ENCODE measurements at places on chromosomes 2 and 18.
A peak's percentile ranks its signal among the peaks of the same experiment; 100 is the strongest.

- no peak for DNase-seq
Observed at GRCh38 chr2:155266583-155266982, 568.1 kb downstream of the KCNJ3 start.

DNA sequence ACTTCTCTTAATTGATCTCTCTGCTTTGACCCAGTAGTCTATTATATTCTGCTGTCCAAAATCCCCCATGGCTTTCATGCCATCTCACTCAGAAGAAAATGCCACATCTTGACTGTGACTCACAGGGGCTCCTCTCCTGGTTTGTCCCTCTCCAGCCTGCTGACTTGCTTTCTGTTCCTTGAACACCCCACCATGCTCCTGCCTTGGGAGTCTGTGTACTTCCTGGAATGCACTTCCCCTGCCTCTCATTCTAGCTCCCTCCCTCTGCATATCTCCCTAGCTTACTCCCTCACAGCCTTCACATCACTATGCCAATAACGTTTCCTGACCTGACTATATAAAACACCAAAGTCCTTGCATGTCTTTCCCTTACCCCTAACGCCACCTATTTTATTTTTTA, 167.2 kb downstream of the TRIB2 start:
- DNase-seq, result no peak

GRCh38 chr18:13262839-13263691, 44.5 kb downstream of the LDLRAD4 start:
- no peak for DNase-seq

GRCh38 chr18:36214811-36215210, 27.5 kb downstream of the MOCOS start:
- DNase-seq, result no peak

GRCh38 chr18:64017870-64018269, 48.0 kb downstream of the SERPINB8 start:
- DNase-seq, result peak; percentile 36

DNA sequence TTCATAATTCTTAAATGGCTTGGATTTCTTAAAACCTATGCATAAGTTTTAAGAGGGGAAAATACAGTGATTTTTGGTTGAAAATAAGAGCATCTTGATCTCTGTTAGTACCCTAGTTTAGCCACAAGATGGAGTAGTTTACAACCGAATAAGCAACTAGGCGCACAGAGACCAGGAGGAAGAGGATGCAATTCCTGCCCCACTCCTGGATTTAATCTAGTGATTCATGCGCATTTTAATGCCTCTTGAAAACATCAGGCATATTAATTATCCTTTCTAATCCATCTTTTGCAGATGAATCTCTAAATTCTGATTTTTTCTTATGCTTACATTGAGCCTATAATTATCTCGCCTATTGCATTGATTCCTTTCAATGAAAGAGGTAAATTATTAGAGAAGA, 76.7 kb downstream of the MRPS9 start:
- peak; percentile 38 for DNase-seq

DNA sequence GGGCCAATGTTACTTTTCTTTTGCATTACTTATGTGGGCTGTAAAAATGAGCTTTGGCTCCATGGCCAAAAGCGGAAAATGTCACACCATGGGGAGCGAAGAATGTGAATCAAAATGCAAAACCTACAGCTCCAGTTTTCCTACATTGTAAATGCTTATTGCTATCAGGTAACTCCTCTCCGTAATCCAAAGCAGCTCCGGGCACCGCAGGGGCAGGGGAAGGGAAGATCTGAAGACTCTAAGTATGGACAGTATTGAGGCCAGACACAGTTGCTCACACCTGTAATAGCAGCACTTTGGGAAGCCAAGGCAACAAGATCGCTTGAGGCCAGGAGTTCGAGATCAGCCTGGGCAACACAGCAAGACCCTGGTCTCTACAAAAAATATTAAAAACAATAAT, 7.1 kb upstream of the AGFG1 start:
- DNase-seq, result no peak

GRCh38 chr18:50405582-50406271, 30.9 kb downstream of the SKA1 start:
- no peak for DNase-seq

DNA sequence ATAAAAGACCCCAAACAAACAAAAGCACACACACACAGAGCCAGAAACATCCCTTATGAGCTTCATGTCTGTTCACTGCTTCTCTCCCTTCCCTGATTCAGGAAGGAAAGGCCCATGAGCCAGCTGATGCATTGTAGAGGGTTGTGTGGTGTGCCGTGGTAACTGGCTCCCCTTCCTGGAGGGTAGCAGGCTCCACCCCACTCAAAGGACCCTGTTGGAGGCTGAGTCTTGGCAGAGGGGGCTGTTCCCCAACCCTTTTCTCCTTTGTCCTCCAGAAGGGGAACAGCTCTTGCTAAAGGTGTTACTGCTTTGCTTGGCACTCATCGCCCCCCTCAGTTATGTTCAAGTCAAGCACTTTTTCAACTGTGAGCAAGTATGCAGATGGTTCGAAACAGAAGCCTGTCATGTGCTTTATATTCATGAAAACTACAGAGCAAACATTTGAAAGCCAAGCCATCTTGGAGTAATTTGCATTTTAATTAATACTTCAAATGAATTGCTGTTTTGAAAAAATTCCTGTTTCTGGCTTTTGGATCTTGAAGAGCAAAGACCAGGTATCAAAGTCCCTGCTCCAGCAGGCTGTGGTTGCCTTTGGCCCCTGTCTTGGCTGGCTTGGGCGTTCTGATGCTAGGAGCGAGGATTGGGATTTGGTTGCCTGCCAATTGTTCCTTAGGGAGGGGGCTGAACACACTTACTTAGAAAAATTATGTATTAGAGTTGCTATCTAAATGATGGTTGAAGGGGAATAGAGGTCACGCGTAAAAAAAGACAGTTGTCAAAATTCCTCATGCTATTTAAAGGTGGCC, 267.8 kb downstream of the TSN start:
- DNase-seq, result peak; percentile 38

- DNase-seq, result no peak
Observed at GRCh38 chr2:238031751-238032150, 29.1 kb upstream of the SCLY start.

DNA sequence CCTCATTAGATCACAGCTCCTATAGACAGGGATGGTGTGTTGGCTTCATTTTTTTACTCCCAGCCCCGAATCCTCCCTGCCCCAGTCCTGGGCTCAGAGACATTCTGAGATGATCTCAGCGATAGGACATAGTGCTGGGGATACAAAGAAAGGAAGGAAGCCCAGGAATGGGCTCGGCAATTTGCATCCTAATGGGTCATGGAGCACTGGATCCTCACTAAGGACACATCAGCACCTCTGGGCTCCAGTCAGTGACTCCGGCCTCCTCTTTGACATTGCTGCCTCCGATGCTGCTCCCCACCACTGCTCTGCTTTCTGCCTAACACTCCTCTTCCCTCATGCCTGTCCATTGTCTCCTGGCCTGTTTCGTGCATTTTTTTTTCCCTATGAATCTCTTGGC, 489.1 kb downstream of the STK39 start:
- DNase-seq, result no peak

GRCh38 chr18:56615738-56616520, 22.5 kb downstream of the TXNL1 start:
- no peak for DNase-seq

- no peak for DNase-seq
Observed at GRCh38 chr2:146537477-146537876, 1307.4 kb upstream of the ACVR2A start.

- no peak for DNase-seq
Observed at GRCh38 chr2:118232796-118233195, 144.5 kb downstream of the INSIG2 start.

- no peak for DNase-seq
Observed at GRCh38 chr2:238494573-238494961, 67.8 kb downstream of the ASB1 start.

- DNase-seq, result no peak
Observed at GRCh38 chr2:193868833-193869232, 1674.1 kb upstream of the TMEFF2 start.

GRCh38 chr2:17095340-17095739, 422.9 kb downstream of the RAD51AP2 start:
- DNase-seq, result no peak

GRCh38 chr2:174771631-174772471, 7.6 kb upstream of the CHRNA1 start:
- peak; percentile 73 for DNase-seq

GRCh38 chr18:26746826-26747475, 118.6 kb downstream of the AQP4 start:
- DNase-seq, result no peak

GRCh38 chr18:3748086-3748485, 298.1 kb downstream of the TGIF1 start:
- DNase-seq, result no peak

DNA sequence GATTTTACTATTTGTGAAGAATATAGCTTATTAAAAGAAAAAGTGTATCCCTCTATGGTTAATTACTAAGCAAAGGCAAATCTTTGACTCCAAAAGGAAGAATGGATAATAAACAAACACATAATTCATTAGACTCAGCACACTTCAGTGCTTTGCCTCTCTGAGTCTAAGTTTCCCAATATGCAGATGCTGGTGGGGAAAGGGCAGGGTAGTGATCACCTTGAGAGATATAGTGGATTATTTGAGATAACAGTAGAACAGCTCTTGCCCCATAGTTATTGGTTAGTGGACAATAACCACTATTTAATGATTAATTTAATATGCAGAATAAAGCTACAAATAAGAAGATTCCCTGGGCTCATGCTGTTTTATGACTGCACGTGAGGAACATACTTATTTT, 98.2 kb upstream of the SLC8A1 start:
- no peak for DNase-seq

GRCh38 chr2:152298754-152299153, 36.2 kb upstream of the FMNL2 start:
- DNase-seq, result no peak

DNA sequence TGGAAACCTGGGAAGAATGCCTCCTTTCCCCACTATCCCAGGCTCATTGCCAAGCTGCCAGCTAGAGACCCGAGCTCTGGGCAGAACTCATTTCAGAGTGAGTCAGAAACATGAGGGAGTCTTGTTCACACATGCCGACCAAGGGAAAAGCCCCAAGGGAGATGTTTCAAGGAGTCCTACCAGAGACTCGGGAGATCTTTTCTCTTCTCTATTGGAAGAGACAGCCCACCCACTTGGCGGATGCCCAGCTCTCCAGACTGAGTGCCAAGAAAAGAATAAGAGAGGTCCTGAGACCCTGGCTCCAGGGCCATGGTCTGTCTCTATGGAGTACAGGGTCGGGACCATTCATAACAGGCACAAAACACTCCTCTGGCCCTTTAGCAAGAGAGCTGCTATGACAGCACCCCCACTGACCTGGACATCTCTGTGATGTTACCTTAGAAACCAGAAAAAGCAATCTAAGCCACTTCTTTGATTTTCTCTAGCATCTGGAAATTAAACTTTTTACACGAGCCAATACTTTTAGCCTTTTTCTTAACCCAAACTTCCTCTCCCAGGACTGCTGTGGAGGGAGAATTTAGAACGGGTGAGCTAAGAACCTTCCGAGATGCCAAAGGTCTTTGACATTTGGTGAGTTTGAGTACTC, 18.5 kb upstream of the IGFBP5 start:
- peak; percentile 64 for DNase-seq

- no peak for DNase-seq
Observed at GRCh38 chr2:30759481-30759880, 47.8 kb downstream of the CAPN13 start.

GRCh38 chr2:11667194-11667593, 2.8 kb downstream of the NTSR2 start:
- DNase-seq, result no peak

- DNase-seq, result peak; percentile 70
Observed at GRCh38 chr2:47069628-47070154, 85.4 kb downstream of the STPG4 start.

- DNase-seq, result no peak
Observed at GRCh38 chr18:53817976-53818950, 406.2 kb downstream of the MBD2 start.

DNA sequence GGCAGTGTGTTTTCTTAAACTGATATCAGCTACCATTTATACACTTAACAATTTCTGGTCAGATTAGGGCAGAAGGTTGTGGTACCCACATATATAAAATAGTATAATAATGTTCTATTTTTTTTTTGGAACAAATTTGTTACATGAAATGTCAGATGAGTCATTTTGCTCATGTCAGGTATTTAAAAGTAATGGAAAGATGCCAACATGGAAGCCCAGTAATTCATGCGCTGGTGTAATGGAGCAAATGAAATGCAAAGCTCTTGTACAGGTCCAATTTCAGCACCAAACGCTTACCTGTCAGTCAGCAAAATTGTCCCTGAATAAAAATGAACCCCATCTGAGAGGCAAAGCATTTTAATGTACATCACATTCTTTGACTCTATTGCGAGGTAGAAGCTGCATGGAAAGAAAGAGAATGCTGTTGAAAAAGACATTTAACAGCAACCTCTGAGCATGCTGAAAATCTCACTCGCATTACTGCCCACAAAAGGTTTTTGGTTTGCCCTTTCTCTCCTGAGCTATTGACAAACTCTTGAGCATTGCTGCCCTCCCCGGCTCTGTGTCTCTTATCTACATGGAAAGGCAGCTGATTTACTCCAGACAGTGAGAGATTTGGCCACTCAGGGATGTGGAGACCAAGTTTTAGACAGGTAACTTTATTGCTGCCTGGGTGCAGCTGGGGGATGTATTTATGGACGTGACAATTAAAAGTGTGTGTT, 217.5 kb downstream of the CAMKMT start:
- no peak for DNase-seq

- no peak for DNase-seq
Observed at GRCh38 chr2:42385225-42385624, 24.2 kb upstream of the COX7A2L start.

DNA sequence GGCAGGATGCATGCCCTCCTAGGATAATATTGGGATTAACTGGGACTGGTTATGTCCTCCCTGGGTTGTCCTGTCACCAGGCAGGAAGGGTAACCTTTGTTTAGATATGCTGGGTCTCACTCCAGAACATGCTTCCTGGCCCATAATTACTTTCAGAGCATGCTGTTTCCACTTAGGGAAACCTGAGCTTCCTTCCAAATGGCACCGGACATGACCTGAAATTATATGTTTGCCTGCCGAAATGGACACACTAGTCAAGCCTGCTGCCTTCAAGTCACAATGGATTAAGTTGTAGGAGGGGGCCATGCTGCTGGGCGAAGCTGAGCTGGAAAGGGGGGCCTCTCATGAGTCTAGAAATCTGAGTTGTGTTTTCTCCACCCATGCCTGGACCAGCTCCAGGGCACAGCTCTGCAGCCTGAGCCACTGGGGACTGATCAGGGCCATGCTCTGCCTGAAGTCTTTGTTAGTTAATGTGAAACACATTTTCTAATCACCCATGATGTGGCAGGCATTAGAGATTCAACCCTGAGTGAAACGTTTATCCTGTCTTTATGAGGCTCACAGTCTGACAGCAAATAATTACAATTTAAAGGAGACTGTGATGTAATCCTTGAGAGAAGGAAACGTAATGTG, 273.3 kb downstream of the TNS1 start:
- peak; percentile 86 for DNase-seq

- no peak for DNase-seq
Observed at GRCh38 chr2:134952608-134953007, 34.0 kb downstream of the CCNT2 start.
